ENCODE measurements at places on chromosomes 2 and 18.

- no peak for DNase-seq
- H3K27me3 ChIP-seq = no peaks in the 10 kb centered on the region
- H3K36me3 ChIP-seq = no peaks in the 10 kb centered on the region
- H3K4me1 ChIP-seq = peaks cover 28% of the 10 kb centered on the region
- H3K4me3 ChIP-seq = peak overlapping the region; percentile 8
These were observed 2.4 kb upstream of the PRKD3 start for GRCh38 chr2:37326866-37327634.

DNA sequence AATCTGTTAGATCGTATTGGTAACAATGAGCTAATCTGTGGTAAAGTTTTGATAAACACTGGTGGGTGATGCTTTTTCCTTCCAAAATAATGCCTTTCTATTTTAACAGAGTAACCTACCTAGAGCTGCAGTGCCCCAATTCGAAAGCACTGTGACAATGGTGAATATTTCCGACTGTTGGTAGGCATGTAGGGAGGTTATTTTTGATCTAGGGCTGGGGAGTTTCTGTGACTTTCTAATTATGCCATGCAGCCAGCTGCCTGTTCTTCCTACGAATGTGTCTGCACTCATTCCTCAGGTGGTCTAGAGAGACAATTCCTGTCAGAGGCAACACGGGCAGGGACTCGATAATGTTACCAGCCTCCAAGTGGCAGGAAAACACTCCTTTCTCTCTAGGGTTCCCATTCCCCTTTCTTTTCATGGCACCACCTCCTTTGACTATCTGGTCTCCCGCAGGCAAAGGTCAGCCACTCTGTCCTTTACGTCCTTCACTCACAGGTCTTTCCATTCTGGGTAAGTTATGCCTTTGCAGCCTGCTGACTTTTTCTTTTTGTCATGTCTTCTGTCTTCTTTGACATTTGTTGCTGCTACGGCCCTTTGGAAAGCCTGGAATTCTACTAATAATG is 167.2 kb upstream of the MGAT5 start:
- no peaks in the 10 kb centered on the region for H3K27me3 ChIP-seq
- DNase-seq = no peak
- H3K27ac ChIP-seq = no peak overlapping the region
- no peaks in the 10 kb centered on the region for H3K4me1 ChIP-seq
- no peak overlapping the region for H3K4me3 ChIP-seq

DNA sequence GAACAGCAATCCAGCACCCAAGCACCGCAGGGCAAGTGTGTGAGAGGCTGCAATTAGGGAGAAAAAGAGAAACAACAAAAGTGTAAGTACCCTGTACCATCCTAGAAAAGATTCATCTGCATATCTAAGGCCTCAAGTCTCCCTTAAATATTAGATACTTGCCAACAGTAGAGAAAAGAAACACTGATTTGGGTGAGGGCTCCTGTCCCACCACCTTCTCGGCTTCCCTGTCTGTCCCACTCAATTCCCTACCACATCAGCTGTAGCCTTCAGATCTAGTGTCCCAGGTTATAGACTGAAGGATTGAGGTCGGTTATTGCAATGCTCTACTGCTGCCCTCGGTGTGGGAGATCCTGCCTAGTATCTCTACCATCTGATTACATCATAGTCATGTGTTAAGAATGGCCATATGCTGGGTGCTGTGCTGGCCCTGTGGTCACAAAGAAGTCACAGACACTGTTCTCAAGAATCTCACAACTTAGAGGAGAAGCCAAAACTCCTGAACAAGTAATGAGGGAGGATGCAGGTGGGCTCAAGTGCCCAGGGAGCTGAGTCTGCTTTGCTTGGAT is 2.5 kb downstream of the RAX start:
- H3K27me3 ChIP-seq = peaks cover 100% of the 10 kb centered on the region
- no peaks in the 10 kb centered on the region for H3K36me3 ChIP-seq
- H3K27ac ChIP-seq = no peak overlapping the region
- no peak for DNase-seq
- H3K4me1 ChIP-seq = peaks cover 45% of the 10 kb centered on the region

DNA sequence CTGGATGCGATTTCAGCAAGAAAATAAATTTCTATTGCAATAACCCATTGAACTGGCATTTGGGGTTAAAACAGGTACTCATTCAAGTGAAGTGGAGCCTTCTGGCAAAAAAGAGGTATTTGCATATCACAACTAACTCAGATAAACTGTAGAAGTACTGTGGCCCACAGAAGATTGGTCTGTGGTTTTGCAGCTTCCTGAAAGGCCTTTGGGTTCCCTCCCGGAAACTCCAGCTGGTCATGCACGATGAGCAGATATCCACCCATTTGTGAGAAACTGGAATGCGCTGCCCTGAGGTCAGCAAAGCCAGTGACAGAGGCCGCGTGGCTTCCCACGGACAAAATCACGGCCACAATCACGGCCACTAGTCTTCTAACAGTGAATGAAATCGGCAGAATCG is 106.3 kb downstream of the EPHA4 start:
- H3K4me3 ChIP-seq = no peak overlapping the region
- no peak overlapping the region for H3K27ac ChIP-seq
- H3K36me3 ChIP-seq = no peaks in the 10 kb centered on the region
- no peak for DNase-seq

DNA sequence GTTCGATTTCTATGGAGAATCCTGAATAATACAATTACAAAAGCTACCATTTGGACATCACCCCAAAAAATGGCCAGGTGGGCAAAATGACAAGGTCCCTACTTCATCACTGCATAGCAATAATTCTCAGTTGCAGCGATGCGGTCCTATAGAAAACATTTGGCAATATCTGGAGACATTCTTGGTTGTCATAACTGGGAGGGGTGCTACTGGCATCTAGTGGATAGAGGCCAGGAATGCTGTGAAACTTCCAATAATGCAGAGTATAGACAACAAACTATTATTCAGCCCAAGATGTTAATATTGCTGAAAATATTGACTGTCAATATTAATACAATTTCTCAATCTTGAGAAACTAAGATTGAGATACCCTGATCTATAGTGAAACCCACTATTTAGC is 637.8 kb upstream of the PKDCC start:
- no peak overlapping the region for H3K4me3 ChIP-seq
- H3K27ac ChIP-seq = no peak overlapping the region
- no peak for DNase-seq
- H3K36me3 ChIP-seq = no peaks in the 10 kb centered on the region

- no peak for DNase-seq
- H3K4me3 ChIP-seq = no peak overlapping the region
- no peaks in the 10 kb centered on the region for H3K36me3 ChIP-seq
- no peak overlapping the region for H3K27ac ChIP-seq
These were observed 85.2 kb downstream of the GLI2 start for GRCh38 chr2:120820953-120821279.

DNA sequence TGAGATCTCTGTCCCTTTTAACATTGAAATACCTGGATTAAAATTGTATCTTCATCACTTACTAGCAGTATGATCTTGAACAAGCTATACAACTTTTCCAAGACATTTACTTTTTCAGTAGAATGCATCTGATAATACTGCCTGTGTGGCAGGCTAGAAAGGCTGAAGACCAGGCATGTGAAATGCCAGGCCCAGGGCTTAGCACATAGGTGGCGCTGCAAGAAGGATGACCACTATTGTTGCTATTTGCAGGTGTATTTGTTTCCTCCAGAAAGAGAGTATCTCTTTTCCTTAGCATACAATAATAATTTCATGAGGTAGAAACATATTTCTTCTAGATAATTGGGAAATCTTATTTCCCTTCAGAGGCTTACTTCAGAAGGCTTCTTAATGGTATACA is 331.3 kb downstream of the THSD7B start:
- no peak overlapping the region for H3K27ac ChIP-seq
- H3K4me1 ChIP-seq = no peaks in the 10 kb centered on the region
- no peak overlapping the region for H3K4me3 ChIP-seq
- DNase-seq = no peak

DNA sequence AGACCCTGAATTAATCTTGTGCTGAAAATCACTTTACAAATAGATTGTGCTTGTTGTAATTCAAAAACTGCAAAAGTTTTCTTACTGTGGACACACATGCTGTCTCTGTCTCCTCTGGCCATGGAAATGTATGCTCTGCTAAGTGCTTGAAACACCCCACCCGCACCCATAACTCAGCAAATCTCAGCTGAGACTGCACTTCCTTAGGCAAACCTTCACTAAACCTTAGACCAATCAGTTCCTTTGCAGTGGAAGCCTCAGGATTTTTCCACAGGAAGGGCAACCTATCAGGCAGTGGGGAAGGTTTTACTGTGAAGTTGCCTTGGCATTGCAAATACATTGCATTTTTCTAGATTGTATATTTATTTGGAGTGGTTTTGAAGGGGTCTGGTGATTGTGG is 62.2 kb upstream of the PLA2R1 start:
- H3K27ac ChIP-seq = no peak overlapping the region
- H3K4me1 ChIP-seq = no peaks in the 10 kb centered on the region
- no peak overlapping the region for H3K4me3 ChIP-seq
- no peaks in the 10 kb centered on the region for H3K36me3 ChIP-seq
- H3K27me3 ChIP-seq = no peaks in the 10 kb centered on the region

DNA sequence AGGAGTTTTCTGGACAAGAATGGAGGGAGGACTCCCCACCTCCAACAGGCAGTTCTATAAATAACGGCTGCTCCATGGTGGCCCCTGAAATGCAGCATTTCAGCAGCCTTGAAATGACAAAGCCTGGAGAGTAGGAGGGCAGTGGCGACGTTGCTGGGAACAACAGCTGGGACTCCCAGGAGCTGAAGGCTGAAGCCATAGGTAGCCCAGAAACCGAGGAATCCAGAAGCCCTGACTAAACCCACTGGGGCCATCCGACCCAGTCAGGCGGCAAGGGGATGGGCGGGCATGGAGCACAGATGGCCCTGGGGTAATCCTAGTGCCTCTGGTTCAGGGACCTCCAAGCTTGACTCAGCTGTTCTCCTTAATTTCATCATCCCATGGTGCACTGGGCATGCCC is 9.0 kb downstream of the PRKAG3 start:
- H3K27me3 ChIP-seq = no peaks in the 10 kb centered on the region
- H3K4me1 ChIP-seq = no peaks in the 10 kb centered on the region
- H3K36me3 ChIP-seq = peaks cover 6% of the 10 kb centered on the region

DNA sequence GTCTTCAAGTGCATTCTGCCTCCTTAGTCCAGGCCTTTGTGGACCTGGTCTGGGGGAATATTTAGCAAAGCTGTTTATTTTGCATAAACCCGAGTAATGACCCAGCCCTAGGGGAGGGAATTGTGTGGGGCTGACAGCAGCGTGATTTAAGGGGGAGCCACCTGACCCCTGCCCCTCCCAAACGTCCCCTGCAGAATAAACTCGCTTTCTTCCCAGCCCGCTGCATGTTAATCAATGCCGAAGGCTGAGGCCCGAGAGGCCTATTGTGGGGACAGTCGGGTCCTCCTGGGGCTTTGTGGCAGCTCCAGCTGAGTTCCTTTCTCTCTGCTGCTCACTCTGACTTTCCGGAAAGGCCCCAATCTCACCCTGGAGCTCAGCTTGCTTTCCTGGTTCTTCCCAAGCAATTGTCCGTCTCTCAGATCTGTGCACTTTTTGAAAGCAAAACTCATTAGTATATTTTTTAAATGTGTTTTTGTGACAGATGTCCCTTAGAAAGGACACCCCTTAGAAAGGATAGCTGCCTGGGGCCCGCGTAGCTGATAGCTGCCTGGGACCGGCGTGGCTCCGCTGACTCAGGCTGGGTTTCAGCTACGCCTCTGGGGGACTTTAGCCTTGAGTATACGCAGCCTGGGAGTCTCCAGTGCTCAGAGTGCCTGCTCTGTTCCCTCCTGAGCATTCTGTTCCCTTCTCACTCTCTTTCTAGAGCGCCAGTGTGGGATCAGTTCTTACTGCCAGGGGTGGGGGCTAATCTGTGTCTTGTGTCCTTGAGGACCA is 158.3 kb downstream of the GLI2 start:
- peak overlapping the region; percentile 61 for H3K27ac ChIP-seq
- H3K4me1 ChIP-seq = peaks cover 8% of the 10 kb centered on the region
- no peak overlapping the region for H3K4me3 ChIP-seq
- H3K27me3 ChIP-seq = no peaks in the 10 kb centered on the region
- DNase-seq = no peak

DNA sequence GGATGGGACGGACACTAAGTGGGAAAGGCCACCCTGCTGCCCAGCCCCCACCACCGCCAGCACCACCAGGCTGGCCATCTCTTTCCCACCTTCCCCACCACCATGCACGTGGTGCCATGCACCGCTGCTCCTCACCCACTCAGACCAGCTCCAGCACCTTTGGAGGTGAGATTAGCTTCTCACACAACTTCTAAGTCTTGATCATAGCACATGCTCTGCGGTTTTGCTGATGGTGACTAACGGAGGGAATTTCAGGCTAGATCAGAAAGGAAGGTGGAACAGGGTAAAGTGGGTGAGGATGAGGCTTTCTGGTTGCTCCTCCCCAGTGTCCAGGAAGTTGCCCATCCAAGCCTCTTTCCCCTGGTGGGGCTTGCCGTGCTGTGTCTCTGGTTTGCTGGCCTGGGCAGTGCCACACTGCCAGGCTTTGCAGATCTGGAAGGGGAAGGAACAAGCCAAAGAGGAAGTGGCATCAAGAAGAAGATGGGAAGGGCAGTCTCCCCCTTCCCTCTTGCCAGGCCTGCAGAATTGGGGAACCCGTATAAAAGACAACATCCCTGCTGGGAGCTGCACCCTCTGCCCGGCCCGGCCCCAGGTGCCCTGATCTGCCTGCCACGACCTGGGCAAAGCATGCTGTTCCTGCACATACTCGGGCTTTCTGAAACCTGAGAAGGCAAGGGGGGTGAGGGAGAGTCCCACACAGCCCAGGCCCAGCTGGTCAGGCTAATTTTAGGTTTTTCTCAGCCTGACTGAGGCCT is 44.3 kb upstream of the CAB39 start:
- no peak overlapping the region for H3K4me3 ChIP-seq
- H3K27me3 ChIP-seq = no peaks in the 10 kb centered on the region
- DNase-seq = no peak
- H3K4me1 ChIP-seq = peaks cover 21% of the 10 kb centered on the region

DNA sequence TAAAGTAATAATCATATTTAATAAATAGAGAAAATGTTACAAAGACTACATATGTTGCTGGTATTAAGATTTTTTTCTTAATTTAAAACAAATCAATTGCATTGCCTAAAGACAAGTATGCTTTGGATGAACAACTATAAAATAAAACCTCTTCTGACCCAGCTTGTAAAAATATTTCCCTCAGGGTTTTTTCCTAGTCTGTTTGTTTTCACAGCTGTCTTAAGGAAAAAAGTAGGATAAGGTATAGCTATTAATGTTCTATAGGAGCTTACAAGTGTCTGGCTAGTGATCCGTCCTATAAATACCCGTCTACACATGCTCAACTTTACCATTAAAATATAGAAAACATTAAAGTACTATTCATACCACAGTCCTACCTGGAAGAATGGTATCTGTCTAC is 97.1 kb downstream of the NOL10 start:
- peaks cover 41% of the 10 kb centered on the region for H3K36me3 ChIP-seq
- no peak overlapping the region for H3K4me3 ChIP-seq
- H3K27ac ChIP-seq = no peak overlapping the region
- no peak for DNase-seq
- H3K4me1 ChIP-seq = no peaks in the 10 kb centered on the region

DNA sequence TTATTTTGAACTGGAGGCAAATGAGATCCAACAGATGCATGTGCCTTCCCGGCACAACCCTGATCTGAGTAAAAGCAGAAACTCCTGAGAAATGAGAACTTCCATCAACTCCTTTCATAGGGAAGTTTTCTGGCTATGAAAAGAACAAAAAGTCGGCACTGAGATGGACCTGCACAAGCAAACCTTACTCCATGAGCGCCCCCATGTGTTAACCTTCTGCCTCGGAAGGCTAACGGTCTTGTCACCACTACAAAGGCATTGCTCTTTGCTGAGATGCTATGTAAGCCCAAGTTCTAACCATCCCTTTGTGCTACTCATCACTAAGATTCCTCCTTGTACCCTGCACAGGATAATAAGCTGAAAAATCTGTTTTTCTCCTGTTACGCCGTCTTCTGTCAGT is 57.3 kb upstream of the SULT1C3 start:
- no peaks in the 10 kb centered on the region for H3K27me3 ChIP-seq
- no peaks in the 10 kb centered on the region for H3K4me1 ChIP-seq
- no peaks in the 10 kb centered on the region for H3K36me3 ChIP-seq
- no peak for DNase-seq
- H3K27ac ChIP-seq = no peak overlapping the region
